ENCODE measurements at places on chromosomes 16 and 17.

- DNase-seq: no peak
Measured at GRCh38 chr17:38421171-38421841, 7.0 kb upstream of the ARHGAP23 start.

- no peak for DNase-seq
Measured at GRCh38 chr17:14389681-14390080, 88.8 kb downstream of the HS3ST3B1 start.

DNA sequence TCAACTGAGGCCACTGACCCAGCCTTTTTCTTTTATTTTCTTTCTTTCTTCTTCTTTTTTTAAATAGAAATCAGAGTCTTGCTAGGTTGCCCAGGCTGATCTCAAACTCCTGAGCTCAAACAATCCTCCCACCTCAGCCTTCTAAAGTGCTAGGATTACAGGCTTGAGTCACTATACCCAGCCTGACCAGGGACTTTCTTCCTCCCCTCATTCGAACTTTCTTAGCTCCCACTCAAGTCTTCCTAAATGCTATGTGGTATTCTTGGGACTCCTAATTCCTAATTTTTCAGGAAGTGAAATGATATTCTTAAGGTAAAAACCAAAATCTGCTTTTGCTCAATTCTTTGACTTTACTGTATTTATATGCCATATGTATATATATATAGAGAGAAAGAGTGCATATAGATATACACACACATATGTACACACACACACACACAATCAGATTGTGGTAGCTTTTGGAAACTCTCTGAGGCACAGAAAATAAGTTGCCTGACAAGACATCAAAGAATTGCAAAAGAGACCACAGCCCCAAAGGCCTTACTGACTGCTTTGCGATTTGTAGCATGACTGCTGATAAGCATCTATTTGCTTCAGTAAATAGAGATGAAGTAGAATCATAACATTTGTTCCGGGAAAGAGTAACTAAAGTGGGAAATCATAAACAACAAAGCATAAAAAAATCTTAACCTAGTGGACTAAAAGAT, 9.5 kb upstream of the AMZ2 start:
- peak; percentile 17 for DNase-seq

DNA sequence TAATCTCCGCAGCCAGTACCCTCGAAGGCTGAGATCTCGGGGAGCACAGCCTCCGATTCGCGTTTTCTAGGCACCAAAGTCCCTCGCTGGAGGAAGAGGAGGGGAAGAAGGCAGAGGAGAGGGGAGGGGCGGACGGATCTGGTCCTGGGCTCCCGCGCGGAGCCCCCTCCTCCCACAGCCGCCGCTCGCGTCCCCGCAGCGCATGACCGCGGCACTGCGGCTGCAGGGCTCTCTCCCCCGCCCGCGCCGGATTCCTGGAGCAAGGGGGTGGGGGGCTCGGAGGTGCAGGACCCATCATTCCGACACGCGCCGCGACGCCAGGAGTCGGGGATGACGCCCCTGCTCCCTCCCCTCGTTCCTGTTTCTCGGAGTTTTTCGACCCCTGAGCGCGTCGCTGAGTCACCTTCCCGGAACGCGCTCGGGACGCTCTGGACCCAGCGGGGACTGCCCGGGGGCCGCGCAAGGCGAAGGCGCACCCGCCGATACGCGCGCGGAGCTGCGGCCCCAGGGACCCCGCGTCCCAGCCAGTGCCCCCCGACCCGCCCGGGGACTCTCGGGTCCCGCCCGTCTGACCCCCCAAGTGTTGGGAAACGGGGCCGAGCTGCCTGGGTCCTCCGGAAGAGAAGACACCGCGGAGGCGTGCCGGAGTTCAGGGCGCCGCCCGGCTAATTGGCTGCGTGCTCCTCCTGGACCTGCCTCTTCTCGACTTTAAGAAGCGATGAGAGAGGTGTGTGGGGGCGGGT, 1.4 kb upstream of the SPHK1 start:
- peak; percentile 55 for DNase-seq

GRCh38 chr16:50463581-50464324, 84.4 kb upstream of the NKD1 start:
- no peak for DNase-seq

- DNase-seq: no peak
Measured at GRCh38 chr16:85179344-85180046, 67.2 kb upstream of the CIBAR2 start.

DNA sequence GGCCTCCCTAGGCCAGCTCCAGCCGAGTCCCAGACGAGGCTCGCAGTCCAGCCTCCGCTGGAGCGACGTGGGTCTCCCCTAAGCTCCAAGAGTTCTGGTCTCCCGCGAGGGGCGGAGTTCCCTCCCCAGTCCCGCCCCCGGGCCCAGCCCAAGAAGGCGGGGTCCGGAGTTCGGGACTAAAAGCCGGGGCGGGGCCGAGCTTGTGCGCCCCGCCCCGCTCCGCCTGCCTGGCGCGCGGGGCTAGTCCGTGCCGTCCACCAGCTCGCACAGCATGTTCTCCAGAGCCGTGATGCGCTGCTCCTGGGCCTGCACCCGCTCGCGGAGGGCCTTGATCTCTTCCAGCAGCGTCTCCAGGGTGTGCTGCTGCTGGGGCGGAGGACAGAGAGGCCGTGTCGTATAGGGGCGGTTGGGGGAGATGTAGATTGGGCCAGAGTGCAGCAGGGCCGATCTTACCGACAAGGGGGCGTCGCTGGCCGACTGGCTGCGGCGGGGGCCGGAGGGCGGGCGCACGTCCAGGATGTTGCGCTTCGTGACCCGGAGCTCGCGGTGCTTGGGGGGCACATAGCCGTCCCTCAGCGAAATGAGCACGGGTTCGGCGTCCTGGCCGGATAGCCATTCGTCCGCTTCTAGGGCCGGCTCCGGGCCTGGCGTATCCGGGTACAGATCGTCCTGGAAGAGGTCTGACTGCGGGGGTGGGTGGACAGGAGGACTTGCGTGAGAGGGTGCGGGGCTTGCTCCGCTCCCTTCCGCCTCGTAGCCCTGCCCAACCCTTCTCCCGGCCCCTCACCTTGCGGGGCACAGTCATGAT, 7.0 kb downstream of the CORO6 start:
- peak; percentile 85 for DNase-seq

GRCh38 chr16:87955302-87956097, 4.3 kb downstream of the BANP start:
- DNase-seq: no peak

DNA sequence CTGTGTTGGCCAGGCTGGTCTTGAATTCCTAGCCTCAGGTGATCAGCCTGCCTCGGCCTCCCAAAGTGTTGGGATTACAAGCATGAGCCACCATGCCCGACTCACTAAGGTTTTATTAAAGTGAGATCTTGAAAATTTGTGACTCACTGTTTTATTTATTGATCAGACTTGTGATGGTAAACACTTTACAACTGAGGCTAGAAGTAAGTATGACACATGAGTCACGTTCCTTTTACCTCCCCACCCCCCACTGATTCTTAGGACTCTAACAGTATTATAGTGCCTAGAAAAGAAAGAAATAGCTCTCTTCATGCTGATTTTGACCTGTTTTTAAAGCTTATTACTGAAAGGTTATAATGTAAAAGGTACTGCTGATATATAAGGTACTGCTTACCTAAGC, 160.6 kb downstream of the TANC2 start:
- no peak for DNase-seq

DNA sequence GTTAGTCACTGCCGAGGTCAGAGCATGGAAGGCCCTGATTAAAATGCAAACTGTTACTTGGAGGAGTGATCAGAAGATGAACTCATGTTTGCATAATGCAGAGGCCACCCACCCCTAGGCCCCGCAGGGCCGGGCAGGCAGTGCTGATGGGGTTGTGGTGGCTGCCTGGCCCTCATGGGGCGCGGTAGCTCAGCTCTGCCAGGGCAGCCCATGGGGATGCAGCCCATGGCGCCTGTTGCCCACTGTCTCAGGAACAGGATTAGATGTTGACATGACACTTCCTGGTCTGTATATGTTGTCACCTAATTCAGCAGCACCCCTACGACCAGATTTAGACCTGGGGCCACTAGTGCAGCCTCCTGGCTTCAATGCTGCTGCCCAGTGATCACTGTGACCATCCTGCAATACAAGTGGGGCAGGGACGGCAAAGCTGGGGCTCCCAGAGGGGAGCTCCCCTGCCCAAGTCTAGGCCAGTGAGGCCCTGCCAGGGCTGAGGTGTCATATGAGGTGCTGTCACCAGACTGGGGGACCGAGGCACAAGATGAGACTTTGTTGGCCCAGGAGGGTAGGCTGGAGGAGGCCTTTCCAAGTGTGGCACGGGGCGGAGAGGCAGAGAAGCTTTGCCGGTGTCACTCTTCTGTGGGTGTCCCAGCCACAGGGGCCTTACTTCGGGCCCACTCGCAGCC, 49.1 kb downstream of the RAI1 start:
- DNase-seq: no peak

DNA sequence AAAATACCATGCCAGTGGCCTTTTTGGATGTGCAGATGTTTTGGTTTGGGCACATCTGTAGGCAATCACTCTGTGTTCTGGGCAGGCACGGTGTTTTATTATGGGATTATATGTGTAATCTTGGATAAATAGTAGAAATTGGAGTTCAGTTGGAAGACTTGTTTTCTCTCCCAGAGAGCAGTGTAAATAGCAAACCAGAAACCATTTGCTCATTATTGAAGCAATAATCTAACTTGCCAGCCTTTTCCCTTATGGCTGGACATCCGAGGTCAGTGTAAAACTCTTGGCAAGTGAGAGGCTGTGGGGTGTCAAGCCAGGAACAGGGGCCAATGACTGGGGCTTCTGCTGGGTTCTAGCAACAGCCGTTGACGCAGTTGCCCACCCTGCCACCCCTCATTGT, 69.9 kb downstream of the IRX3 start:
- no peak for DNase-seq

DNA sequence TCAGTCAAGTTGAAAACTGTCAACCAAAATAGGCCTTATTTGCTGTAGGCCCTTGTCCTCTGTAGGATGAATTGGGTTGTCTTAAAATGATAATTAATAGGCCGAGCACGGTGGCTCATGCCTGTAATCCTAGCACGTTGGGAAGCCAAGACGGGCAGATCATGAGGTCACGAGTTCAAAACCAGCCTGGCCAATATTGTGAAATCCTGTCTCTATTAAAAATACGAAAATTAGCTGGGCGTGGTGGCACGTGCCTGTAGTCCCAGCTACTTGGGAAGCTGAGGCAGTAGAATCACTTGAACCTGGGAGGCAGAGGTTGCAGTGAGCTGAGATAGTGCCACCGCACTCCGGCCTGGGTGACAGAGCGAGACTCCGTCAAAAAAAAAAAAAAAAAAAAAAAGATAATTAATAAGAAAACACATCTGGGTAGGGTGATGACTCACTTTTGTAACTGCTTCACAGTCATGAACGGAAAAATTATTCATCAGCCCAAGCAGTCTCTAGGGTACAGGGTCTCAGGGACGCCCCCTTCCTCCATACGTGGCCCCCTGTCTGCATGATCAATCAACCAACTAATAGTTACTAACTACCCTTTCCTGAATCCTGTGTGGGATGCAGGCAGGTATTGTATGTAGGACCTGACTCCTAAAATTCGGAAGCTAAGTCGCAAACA, 137.0 kb upstream of the RCVRN start:
- no peak for DNase-seq

DNA sequence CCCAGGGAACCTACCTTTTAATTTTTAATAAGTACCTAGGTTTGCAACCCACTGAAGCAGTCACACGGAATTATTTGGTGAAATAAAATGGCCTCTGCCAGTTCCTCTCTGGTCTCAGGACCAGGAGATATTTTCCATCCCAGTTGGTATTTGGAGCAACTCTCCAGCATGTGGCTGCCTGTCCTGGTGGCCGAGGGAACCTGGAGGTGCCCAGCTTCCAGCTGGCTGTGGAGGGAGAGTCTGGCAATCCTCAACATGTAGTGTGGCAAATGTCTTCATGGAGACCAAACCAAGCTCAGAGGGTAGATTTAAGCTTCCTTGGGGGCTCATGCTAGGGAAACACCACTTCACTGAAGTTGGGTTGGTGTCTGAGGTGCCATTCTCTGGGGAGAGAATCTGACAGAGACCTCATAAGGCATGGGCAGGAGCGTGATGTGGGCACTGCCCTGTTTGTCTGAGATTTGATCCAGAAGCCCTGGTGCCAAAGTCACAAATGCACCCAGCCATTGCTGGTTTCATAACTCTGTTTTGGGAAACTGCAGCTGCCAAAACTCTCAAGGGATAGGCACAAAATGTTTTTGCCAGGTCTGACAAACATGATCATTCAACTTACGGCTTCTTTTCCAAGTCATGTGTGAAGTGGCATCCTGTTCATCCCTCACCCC, 2.8 kb downstream of the MT1X start:
- DNase-seq: no peak

- no peak for DNase-seq
Measured at GRCh38 chr17:71635187-71635586, 485.6 kb upstream of the SOX9 start.

- DNase-seq: no peak
Measured at GRCh38 chr16:75025761-75026160, 26.9 kb downstream of the ZNRF1 start.

GRCh38 chr17:44086364-44087311, 16.1 kb downstream of the G6PC3 start:
- DNase-seq: peak; percentile 69

GRCh38 chr16:82045465-82045864, 10.4 kb downstream of the HSD17B2 start:
- DNase-seq: no peak

GRCh38 chr17:10549096-10549842, at the start of gene MYH2:
Gene MYH2 (minus strand): TSS chr17:10549658. CDS start chr17:10547920, 1,738 bp downstream.
- DNase-seq: no peak

- no peak for DNase-seq
Measured at GRCh38 chr16:8070506-8070905, 519.8 kb downstream of the TMEM114 start.

DNA sequence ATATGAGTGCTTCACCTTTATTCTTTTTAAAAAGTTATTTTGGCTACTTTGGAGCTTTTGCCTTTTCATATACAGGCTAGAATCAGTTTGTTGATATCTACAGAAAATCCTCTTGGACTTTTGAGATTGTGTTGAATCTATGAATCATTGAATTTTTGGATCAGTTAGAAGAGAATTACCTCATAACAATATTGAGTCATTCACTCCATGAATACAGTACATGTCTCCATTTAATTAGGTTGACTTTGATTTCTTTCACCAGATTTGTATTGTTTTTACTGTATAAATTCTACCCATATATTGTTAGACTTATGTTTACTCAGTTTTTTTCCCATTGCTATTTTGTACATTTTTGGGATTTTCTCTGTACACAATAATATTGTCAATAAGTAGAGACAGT, 54.4 kb downstream of the TAOK1 start:
- no peak for DNase-seq

DNA sequence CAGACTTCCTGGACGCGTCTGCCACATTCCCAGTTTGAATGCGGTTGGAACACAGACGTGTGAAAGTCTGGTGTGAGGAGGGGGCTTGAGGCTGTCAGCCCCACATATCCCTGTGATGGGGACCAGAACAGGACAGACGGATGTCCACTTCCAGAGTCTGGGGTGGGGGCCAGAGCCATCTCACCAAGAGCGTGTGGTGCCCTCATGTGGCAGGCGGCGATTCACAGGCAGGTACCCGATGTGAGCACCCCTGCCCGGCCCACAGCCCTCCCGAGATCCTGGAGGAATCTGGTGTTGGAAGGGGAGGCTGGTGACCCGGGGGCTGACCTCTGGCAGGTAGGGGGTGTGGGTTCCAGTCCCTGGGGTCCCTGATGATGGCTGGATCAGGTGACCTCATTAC, 51.5 kb downstream of the ENGASE start:
- DNase-seq: no peak

GRCh38 chr17:76506408-76507345, 5.5 kb upstream of the RHBDF2 start:
- DNase-seq: peak; percentile 90
